ENCODE measurements at places on chromosomes 4 and X. TPM values are rescaled to one million over a fixed set of nuclear protein-coding genes. Genes with fewer than 3 reads are reported as not detected.

Gene FGG
- total RNA-seq, result 15.0 TPM

Gene TEX13B
- not detected for total RNA-seq

DNA sequence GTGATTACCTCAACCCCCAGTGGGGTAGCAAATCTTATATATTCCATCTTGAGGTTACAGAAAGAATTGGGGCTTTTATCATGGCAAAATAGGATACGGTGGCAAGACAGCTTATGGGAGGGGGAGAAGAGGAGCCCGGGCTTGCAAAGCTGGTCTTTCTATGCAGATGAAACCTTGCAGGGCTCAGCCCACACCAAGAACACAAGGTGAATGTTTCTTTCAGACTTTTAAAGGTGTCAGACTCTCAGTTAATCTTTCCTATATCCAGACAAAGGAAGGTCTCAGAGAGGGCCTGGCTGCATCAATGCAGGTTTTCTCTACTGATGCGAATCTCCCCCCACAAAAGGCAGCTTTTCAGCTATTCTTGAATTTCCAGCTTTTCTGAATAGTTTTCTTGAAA, 59.9 kb upstream of the WDR17 start:
- no peak for DNase-seq

DNA sequence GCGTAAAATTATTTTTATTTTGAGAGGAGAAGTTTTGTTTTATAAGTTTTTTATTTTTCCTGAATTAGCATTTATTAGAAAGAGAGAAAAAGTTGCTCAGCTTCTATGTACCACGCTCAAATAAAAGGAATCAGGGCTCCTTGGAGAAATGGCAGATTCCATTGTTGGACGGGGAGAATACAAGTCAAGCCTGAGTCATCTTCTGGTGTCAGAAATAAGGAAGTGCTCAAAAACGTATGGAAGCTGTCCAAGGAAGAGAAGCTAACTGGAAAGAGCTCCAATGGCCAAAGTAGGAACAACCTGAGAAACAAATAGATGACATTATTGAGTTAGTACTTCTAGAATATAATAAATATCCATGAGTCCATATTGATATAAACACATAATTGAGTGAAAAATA, 89.3 kb upstream of the NEIL3 start:
- no peak for DNase-seq

GRCh38 chrX:75625232-75625631, 102.4 kb upstream of the ZDHHC15 start:
- DNase-seq, result no peak

Gene SHROOM4
- total RNA-seq, result 5.3 TPM
